NCI-H526 treated with DMSO at 0.1 percent for 48 hours (cell line): ENCODE measurements at places on chromosomes 2 and 18.
A peak's percentile ranks its signal among the peaks of the same experiment; 100 is the strongest.

DNA sequence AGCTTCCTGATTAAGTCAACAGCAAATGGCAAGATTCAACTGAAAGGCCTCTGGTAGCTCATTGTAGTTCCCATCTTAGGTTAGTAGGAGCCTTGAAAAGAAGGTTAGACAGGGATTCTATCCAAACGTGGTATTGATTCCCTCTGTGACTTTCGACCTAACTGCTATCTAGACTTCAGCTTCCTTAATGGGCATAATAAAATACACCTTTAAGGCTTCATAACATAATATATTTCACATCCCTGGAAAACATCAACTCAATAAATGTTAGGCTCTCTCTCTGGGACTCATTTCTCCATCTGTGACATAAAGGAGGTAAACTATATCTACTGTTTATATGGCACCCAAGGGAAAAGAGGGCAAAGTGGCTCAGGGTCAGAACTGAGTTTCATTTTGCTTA, 60.9 kb downstream of the STK39 start:
- no peak for DNase-seq

DNA sequence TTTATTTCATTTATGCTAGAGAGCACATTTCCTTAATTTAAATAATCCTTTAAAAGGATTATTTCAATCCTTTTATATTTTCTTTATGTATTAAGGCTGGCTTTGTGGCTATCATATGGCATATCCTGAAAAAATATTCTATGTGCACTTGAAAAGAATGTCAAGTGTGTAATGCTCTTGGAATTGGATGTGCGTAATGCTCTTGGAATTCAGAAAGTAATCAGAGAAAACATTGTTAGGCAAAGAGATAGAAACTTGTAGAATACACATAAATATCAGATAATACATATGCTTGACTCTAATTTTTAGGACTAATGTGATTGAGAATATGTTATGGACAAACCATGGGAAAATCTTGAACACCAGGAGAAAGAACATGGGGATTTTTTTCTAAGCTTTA, 197.5 kb upstream of the COL3A1 start:
- no peak for DNase-seq

DNA sequence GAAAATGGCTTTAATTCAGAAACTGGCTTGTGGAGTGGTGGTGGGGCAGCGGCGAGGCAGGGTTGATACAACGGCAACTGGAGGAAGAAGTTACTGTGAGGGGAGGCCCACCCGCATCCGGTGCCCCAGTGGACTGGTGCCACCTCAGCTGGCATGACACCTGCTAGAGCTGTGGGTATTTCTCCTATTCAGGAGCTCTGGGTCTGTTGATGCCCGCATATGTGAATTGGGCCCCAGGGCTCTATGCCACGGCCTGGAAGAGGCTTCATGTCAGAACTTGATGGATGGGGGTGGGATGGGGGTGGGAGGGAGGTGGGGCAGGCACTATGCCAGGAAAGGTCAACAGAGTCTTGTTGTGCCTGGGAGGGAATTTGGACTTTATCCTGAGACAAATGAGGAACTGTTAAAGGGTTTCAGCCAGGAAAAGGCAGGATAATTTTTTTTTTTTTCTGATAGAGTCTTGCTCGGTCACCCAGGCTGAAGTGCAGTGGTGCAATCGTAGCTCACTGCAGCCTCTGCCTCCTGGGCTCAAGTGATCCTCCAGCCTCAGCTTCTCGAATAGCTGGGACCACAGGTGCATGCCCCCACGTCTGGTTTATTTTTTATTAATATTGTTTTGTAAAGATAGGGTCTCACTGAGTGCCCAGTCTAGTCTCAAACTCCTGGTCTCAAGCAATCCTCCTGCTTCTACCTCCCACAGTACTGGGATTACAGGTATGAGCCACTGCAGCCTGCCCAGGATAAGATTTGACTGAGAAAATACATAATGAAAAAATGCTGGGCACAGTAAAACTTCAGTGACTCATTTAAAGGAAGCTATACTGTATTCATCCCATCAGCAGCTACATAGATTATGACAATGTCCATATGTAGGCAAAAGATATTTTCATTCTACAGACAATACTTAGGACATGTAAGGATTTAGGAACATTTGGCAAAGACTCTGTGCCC, 52.6 kb downstream of the SH2D6 start:
- DNase-seq: peak; percentile 19

DNA sequence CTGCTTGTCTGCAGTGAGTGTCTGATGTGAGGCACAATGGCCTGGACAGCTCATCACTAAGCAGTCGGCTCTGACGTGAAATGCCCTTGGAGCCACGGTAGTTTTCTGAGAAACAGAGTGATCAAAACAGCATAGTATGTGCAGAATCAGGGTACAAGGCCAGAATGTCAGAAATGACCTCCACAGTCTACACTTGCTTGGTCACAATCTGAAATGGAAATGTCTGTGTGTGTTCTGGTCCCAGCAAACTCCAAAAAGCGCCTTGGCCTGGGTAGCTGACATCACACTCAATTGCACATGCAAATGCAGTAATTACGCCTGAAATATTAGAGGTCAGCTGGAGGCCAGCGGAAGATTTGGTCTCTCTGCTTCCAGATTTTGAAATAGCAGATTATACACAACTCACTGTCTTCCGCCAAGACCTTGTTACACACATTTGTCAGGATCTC, 95.4 kb downstream of the CTAGE1 start:
- no peak for DNase-seq

DNA sequence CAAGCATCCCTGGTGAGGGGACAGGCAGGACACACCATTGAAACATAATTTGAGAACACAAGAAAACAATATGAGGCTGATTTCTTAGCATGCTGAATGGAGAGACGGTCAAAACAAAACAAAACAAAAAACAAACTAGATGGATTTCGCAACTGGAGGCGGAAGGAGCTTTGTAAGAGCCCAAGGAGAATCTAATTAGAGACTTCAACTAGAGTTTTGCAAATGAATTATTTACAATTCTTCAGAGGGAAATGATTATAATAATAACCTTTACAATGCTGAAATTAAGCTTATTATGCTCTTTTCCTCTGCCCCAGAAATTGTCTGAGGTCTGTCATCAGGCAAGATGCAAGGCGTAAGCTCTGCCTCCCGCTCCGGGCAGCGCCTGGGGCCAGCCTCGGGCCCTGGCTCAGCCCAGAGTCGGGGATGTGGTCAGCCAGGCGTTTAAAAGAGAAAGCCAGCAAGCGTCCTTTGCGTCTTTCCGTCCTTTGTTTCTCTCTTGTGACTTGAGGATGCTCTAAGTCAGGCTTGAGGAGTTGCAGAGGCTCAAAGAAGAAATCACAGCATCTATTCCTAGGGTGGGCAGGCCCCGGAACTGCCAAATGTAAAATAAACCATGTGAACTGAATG, 139.6 kb downstream of the TWIST2 start:
- DNase-seq: no peak

DNA sequence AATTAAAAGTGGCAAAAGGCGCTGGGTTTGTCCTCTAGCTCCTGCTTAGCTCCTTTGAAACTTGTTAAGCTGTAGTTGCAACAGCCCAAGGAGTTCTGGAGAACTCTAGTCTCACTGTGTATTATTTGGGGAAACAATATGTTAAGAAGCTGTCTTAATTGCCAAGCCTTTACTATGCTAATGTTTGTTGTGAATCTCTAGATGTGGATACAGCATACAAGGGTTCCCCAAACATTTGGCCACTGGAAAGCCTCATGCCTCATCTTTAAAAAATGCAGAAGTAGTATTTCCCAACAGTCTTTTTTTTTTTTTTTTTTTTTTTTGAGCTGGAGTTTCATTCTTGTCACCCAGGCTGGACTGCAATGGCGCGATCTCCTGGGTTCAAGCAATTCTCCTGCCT, 236.7 kb downstream of the PRKCE start:
- DNase-seq: no peak

DNA sequence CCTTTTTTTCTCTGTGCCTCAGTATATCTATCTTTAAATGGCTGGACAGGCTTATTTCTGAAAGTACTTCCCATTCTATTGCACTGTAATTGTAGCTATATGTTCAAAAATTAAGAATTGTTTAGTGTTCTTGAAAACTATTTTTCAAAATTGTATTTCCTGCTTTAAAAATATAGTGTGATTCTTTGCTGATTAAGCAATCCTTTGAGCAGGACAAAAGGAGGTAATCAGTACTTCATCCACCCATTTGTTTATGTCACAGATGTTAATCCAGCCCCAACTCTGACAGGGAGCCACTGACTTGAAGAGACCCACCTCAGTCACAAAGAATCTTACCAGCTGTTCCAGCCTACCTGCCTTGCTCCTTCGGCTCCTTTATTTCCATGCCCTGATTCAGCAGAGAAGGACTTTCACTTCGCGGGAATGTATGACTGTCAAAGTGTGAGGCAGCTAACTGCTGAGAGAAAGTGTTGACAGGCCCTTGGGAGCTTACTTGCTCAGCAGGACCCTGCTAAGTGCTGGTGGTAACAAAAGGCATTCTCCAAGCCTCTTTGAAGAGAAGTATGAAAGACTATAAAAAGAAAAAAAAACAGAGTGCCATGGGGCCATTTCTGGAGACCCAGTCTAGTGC, 393.3 kb upstream of the CYRIA start:
- no peak for DNase-seq

DNA sequence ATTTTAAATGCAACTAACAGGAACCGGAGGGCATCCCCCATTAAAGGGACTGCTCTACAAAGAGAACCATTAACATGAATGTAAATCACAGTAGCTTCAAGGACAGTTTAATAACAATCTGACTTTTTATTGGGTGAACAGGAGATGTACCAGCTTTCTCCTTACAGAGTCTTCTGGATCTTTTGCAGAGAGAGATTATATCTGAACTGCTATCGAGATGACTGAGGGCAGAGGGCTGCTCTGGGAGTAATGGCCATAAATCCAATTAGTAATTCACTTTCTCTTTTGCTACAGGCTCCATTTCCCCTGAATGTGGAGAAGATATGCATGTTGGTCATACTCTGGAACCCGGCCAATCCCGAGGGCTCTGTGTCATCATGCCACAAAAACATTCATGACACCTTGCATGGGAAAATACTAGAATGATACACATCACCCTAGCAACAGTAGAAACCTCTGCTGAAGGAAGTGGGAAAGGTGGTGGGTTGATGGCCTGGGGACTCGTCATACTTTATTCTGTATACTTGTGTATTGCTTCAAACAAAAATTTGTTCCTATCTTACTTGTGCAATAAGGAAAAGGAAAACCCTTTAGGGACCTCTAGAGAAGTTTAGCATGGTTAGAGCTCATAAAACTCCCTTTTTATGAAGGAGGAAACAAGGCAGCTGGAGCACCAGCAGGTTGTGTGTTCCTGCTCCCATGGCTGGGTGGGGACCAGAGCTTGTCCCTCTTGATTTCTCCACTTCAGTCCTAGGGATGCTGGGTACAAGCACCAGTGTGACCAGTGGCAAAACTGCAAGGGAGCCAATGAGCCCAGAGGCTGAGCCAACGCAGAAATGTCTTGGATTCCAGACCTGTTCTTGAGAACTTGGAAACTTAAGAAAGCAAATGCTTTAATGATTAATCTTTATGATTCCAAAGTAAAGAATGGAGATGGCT, 26.0 kb downstream of the CTAGE1 start:
- no peak for DNase-seq

DNA sequence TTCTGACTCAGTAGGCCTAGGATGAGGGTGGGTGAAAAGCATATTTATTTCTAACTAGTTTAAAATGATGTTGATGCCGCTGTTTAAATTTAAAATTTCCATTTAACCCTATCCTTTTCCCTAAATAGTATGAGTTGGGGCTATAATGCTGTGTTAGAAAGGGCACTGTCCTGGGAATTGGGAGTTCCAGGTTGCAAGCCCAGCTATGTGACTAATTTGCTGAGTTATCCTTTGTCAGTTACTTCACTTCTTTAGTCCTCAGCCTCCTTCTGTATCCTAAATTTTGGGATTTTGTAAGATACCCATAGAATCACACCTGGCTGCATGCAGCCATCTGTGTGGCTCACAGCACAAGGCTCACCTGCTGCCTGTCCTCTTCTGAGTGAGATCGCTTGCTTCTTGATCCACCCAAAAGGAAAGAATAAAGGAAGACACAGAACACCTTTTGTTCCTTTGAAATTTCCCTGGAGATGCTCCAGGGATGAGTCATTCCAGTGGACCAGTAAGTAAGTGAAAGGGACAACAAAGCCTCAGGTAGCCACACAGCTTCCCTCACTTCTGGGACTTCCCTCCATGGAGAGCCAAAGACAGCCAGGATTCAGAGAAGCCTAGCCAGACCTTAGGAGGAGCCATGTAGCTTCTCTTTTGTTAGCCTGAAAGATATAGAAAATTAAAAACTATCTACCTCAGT, 97.2 kb downstream of the DTNA start:
- no peak for DNase-seq

DNA sequence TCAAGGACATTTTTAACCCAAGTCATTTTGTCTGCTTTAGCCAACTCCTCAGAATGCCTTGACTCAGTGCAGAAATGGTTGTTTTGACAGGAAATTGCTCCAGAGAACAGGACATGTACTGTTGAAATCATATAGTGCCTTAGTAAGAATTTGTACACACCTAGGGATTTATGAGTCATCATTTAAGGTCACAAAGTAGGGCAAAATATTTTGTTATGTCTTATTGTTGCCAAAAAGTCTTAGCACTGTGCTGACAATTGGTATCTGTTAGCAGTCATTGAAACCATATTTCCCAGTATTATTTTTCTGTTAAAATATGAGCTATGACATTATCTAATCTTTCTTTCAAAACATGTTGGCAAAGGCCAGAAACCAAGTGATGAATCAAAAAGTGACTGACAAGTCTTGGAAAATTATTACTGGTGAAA, 104.5 kb downstream of the OSBPL6 start:
- DNase-seq: no peak

GRCh38 chr2:31057691-31058090, 80.5 kb downstream of the GALNT14 start:
- no peak for DNase-seq
